ENCODE measurements at places on chromosomes 2 and 18. TPM values are rescaled to one million over a fixed set of nuclear protein-coding genes. Genes with fewer than 3 reads are reported as not detected.

GRCh38 chr2:151730262-151730975 lies 3.9 kb downstream of the NEB start:
- peak; percentile 18 for DNase-seq

DNA sequence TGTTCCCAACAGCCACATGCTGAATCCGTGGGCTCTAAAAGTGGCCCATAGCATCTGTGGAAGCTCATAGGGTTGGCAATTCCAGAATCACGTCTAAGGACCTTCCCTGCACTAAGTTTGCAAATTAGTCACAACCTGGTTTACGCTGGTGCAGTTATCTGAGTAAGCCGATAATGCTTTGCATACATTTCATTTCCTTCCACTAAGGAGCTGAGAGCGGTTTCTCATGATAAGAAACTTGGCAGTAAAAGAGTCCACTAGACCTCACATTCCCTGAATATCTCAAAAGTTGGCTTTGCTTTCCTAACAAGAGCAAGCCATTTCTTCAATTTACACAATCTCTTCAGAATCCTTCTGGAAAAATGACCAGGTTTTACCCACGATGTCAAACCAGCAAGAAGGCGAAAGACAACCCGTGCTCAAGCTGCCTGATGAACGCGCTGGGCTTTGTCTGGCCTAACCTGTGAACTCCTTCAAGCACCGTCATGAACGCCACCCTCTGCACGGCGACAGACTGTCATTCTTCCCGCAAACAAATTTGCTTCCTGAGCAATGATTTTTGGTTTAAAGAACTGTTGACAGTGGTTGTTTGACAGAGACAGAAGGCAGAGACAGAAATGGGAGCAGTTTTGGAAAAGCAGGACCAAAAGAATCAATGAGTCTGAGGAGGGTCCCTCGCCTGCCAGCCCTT lies 73.0 kb upstream of the COPS8 start:
- no peak for DNase-seq

DNA sequence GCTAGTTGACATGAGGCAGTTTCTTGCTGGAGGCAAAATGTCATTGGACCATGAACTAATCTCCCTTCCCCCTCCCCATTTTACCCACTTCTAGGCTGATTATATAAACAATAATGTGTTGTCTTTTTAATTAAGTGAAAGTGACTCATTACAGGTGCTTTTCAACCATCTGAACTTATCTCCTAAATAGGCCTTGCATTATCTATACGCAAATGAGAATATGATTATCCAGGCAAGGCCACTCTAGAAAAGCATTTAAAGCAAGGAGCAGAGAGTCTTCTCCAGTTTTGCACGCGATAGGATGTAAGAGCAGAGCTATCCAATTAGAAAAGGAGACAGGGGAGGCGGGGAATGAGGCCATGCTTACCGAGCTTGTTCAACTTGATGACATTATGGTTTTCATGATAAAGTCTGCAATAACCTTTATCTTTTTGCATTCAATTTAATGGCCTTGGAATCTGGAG lies 286.1 kb upstream of the SIX3 start:
- DNase-seq, result no peak

- DNase-seq, result no peak
Measured at GRCh38 chr2:30464544-30465170, 17.6 kb downstream of the LCLAT1 start.

- no peak for DNase-seq
Measured at GRCh38 chr2:71353248-71353647, 21.7 kb downstream of the ZNF638 start.

DNA sequence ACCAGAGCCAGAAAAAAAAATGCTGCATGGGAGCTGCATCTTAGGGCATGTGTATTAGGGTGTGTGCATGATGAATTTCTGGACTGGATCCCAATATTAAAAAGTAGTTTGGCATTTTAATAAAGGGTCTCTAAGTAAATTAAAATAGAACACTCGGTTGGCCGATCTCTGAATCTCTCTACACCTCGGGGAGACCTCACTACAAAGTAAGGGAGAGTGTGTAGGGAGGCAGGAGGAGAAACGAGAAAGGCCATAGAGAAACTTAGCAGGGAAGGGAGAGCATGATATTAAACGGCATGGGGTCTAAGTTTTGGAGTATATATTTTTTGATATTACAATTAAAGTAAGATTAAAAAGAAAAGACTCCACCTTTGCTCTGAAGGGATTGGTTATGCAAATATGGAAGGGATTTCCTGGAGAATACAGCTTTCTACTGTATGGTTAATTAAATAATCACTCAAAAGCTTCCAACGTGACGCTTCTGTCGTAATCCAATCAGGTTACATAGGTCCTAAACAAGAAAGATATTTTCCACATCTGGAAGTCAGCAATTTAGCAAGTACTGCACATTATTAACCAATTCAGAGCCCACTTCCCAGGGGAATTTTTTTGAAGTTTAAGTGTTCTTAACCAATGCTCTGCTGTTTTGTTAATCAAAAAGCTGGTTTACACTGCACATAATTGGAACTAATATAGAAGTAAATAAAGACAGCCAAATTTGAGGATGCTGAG lies 1.0 kb upstream of the ZEB2 start:
- DNase-seq, result no peak

- DNase-seq, result no peak
Measured at GRCh38 chr18:61553045-61553659, 219.9 kb downstream of the CDH20 start.

DNA sequence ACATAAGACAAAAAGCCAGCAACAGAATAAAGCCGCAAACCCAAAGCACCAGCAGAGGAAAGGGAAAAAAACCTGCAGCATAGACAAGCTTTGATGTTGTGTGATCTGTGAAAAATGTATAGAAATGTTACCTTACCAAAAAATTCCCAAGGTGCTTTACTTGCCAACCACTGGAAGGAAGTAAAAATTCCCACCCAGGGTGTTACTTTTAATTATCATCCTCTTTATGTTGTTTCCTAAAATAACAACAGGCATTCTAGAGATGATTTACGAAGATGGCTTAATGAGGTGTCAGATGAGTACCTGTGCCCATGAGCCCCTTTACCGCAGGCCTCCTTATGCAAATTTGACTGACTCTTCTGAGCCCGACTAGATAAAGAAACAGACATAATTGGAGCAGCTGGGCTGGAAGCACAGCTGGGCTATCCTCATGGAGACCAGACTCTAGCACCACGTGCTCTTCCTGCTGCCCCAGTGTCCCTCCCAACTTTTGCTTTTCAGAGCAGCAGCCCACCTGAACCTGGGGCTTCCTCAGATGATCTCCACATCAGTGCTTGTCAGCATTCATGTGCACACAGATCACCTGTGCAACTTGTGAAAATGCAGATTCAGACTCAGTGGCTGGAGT lies 41.5 kb downstream of the SRSF7 start:
- DNase-seq, result no peak

DNA sequence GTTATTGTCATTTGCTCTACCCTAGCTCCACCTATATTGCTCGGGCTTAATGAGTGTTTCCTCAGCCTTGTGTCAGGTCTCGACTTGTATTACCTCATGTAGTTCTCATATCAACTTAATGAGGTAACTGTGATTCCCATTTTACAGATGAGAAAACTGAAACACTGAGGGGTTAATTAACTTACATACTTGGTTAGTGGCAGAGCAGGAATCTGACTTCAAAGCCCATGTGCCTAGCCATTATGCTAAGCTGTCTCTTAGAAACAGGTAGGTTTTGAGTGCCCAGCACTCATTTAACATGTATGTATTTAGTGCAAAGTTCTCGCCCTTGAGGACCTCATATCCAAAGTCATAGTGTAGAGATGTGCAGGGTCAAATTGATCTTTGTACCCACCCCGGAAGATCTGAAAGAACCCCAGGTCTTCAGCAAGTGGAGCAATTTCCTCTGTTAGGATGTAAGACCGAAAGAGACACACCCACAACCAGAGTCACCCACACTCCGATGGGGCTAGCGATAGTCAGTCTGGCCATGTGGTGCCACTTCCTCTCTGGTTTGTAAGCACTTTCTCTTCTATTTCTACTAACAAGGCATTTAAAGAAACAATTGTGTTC lies 121.0 kb upstream of the SLC39A10 start:
- no peak for DNase-seq

DNA sequence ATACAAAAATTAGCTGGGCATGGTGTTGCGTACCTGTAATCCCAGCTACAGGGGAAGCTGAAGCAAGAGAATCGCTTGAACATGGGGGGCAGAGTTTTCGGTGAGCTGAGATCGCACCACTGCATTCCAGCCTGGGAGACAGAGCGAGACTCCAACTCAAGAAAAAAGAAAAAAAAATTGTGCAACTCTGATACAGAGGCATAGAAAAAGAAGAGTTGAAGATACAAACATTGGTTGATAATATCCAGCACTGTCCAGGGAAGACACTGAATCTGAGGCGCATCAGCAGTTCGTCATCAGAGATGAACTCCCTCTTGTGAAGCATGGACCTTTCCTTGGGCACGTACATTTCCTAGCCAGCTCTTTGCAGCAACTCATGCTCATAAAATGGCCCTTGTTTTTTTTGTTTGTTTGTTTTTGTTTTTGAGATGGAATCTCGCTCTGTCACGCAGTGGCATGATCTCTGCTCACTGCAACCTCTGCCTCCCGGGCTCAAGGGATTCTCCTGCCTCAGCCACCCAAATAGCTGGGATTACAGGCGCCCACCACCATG lies 16.7 kb upstream of the GALM start:
- DNase-seq, result no peak

DNA sequence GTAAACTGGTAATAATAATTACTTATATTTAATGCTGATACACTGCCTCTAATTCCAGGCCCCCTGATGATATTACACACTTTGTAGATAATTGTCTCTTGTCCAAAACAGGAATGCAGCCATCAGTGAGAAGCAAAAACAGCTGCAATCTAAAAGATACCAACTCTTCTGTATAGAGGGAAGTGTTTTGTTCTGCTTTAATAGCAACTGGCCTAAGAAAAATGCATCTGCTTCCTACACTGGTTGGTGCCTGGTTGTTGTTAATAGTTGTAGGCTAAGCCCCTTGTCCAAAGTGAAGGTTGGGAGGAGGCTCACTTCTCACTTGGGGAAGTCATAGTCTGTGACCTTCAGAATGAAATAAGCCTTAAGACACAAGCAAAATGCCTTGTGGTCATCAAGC lies 332.0 kb downstream of the ZNF521 start:
- no peak for DNase-seq

DNA sequence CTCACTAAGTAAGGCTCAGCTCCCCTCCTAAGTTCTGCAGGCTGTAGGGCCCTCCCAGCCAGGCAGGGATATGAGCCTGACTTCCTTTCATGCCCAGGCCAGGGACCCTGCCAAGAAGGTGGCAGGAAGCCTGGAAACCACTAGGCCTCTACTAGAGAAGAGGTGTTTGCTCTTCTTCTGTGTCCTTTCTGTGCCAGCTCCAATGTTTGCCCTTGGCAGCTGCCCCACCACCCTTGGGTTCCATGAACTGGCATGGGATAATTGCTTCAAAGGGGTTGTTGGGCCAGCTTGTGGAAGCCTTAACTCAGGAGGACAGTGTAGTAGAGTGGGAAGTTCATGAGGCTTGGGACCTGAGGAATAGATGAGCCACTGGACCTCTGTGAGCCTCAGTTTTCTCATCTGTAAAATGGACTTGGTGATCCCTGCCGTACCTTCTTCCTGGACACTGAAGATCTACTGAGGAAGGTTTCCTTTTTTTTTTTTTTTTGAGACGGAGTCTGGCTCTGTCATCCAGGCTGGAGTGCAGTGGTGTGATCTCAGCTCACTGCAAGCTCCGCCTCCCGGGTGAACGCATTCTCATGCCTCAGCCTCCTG lies 3.9 kb downstream of the SLC35F6 start:
- no peak for DNase-seq

- DNase-seq, result no peak
Measured at GRCh38 chr2:174997110-174997509, 8.1 kb downstream of the CHN1 start.

DNA sequence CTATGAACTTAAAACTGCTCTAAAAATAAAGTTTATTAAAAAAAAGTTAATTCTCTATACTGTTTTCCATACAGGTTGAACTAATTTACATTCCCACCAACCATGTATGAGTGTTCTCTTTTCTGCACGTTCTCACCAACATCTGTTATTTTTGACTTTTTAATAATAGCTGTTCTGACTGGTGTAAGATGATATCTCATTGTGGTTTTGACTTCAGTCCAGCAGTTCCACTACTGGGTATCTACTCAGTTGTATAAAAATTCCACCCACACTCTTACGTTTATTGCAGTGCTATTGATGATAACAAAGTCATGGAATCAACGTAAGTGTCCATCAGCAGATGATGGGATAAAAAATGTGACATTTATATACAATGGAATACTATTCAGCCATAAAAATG lies 33.7 kb downstream of the SPAG16 start:
- DNase-seq, result no peak

DNA sequence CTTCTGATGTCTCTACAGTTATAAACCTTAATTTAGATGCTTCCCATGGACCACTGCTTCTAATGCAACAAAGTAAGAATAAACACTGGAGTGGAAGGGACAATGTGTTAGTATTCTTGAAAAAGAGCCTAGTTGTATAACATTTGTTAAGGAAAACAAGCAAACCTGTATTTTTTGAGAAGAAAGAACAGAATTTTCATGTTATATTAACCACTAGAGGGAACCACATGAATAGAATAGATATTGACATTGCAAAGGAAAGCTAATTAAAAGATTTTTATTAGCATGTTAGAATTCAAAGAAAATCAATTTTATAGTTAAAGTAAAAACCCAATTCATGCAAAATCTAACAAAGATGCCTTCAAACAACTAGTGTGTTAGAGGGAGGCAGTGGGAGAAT lies 151.2 kb upstream of the BARD1 start:
- DNase-seq, result no peak

DNA sequence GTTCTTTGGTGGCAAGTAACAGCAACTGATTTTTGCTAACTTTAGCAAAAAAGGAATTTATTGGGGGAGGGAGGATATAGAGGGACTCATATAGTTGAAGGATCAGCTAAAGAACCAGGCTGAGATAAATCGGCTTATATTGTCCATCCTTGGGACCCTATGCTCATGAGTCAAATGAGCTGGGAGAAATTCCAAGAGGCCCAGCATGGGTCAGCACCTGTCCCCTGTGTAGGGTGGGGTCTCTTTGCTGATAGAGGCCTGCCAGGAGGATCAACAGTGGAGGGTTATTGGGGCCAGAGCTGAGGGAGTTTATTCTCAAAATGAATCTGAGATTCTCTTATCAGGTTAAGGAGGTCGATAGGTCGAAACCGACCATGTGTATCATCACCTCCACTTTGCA lies 97.2 kb downstream of the VAPA start:
- DNase-seq, result no peak

- no peak for DNase-seq
Measured at GRCh38 chr2:160275656-160276055, 75.6 kb upstream of the ITGB6 start.

GRCh38 chr2:61177727-61178549 lies 15.9 kb downstream of the C2orf74 start:
- no peak for DNase-seq

- DNase-seq, result no peak
Measured at GRCh38 chr18:21701621-21702020, 3.0 kb downstream of the ABHD3 start.

Gene ALK
- polyA plus RNA-seq, result 0.33 TPM

Gene ABHD1
- polyA plus RNA-seq, result 0.22 TPM

Gene PLGLB2
- 3.4 TPM for polyA plus RNA-seq

Gene LINC00305
- not detected for polyA plus RNA-seq

Gene GREB1L
- 3.8 TPM for polyA plus RNA-seq

Gene ZNF396
- 1.0 TPM for polyA plus RNA-seq

Gene MIB1
- 54.3 TPM for polyA plus RNA-seq

Gene RAX
- not detected for polyA plus RNA-seq

Gene ATOH8
- 17.7 TPM for polyA plus RNA-seq

Gene IL18RAP
- not detected for polyA plus RNA-seq

Gene ERBB4
- 4.4 TPM for polyA plus RNA-seq

Gene BOLL
- 1.2 TPM for polyA plus RNA-seq

Gene ZNF532
- 79.3 TPM for polyA plus RNA-seq
